ENCODE measurements at places on chromosomes 4 and X.

GRCh38 chr4:26459054-26459755 is 31.1 kb downstream of the CCKAR start:
- DNase-seq: peak; percentile 18

DNA sequence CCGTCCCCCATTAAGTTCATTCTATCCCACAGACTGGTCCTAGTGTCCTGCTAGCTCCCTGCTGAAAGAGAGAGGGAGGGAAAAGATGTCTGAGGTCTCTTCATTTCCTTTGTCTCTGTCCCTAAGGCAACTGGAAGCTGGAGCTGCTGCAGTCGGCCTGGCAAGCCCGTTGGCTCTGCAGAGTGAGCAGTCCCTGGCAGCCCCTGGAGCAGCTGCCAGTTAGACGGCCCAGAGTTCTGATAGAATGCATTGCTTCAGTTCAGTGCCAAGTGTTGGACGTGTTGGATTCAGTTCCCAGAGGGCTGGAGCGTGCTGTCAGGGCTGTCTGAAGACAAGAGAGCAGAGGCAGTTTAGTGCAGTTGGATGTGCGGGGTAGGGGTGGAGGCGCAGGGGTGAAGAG is 975 bp downstream of the KCNE5 start:
- DNase-seq: no peak

- no peak for DNase-seq
Observed at GRCh38 chr4:52203351-52203750, 152.2 kb downstream of the SPATA18 start.

DNA sequence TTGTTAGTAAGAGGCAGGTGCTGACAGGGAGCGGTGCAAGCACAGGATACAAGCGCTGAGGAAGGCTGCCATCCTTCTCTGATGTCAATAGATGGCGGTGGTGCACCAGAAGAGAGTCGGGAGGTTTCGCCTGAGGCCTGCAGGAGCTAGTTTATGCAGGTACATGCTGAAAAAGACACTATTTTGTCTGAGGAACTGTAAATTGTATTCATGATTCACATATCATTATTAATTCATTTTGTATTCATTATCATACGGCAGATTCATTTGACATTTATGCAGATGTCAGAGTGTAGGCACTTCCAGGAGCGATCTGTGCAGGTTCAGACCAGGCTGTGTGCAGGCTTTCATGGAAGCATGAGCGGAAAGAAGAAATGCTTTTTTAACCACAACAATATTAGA is 824.0 kb downstream of the STIM2 start:
- peak; percentile 3 for DNase-seq

DNA sequence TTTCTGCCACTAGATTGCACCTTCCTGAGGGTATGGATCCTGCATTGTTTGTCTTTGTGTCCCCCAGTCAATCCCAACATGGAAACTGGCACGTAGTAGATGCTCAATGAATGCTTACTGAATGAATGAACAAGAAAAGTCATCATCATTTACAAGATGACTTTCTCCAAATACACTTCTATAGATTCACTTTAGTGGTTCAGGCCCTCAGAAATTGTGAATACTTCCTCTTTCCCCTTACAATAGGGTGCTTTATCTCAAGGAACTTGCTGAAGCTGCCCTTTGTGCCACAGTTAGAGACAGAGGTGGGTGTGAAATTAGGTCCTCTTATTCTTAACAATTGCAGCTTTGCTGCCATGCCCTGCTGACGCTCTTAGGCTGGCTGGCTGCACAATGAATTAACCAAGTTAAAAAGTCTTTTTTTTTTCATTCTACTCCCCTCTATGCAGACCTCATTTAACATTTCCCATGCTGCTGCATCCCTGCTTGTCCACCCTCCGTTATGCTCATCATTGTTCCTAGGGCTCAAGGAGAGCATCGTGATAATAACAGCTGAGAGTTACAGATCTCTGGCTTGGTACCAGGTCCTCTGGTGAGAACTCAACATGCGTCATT is 108.0 kb upstream of the ZNF518B start:
- DNase-seq: no peak

Measured in HL-60 (cell line).